Renal cortical epithelial cell (primary cell): ENCODE measurements at places on chromosomes 11 and 22.

DNA sequence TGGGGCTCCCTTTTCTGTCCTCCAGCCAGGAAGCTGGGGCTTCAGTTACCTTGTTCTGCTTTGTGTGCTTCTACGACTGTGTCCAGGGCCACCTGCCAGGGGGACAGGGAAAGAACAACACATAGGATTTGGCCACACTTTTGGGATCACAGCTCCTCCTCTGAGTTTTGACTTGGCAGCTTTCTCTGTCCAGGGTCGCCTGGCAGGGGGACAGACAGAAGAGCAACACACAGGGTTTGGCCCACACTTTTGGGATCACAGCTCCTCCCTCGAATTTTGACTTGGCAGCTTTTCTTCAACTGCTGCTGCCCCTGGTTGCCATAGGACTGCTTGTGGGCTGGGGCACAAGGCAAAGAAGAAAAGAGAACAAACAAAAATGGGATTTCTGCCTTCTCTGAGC is 19.1 kb downstream of the INCENP start:
- DNase-seq = no peak

DNA sequence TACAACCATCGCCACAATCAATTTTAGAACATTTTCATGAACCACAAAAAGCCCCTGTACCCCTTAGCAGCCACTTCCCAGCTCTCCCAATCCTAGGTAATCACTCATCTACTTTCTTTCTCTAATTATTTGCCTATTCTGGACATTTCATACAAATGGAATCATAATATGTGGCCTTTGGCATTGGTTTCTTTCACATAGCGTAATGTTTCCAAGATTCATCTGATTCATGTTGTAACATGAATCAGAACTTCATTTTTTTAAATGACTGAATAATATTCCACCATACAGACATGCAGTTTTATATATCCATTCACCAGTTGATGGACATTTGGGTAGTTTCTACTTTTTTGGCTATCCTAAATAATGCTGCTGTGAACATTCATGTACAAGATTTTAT is 56.2 kb upstream of the RCN1 start:
- no peak for DNase-seq

DNA sequence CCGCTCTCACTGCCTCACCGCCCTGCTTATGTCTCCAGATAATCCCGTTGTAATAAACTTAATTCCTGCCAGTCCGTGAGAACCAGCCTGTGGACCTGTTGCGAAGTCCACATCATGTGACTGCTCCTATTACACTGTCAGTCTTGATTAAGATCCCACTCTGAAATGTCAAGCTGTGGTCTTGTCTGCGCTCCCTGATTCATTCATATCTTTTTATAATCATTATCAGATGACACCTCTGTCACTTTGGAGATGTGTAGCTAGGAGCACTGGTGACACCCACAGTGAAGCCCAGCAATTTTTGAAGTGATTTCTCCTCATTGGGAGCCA is 377.3 kb downstream of the TBC1D22A start:
- no peak for DNase-seq

GRCh38 chr11:22407921-22408320 is 69.7 kb downstream of the SLC17A6 start:
- DNase-seq = no peak

DNA sequence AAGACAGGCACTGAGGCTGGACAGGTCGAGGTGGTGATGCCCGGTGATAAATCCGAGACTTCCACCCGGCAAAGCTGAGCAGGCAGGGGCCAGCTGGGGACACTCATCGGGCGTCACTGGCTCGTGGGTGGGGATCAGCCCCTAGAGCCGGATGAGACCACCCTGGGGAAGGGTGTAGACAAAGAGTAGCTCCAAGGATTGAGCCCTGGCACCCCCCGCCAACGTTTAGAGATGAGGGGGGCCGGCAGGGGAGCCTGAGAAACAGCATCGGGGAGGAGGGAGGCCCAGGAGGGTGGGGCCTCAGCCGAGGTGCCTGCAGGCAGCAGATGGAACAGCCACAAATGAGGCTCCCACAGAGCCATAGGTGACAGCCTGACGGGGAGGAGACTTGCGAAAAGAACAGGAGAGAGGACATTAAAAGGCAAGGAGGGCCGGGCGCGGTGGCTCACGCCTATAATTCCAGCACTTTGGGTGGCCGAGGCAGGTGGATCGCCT is 27.4 kb upstream of the CBX7 start:
- DNase-seq = no peak

GRCh38 chr11:95095858-95096587 is 6.4 kb downstream of the ENDOD1 start:
- DNase-seq = peak; percentile 83

GRCh38 chr11:9719566-9720289 is 55.9 kb downstream of the SWAP70 start:
- no peak for DNase-seq
